ENCODE measurements at places on chromosomes 3 and 15.

DNA sequence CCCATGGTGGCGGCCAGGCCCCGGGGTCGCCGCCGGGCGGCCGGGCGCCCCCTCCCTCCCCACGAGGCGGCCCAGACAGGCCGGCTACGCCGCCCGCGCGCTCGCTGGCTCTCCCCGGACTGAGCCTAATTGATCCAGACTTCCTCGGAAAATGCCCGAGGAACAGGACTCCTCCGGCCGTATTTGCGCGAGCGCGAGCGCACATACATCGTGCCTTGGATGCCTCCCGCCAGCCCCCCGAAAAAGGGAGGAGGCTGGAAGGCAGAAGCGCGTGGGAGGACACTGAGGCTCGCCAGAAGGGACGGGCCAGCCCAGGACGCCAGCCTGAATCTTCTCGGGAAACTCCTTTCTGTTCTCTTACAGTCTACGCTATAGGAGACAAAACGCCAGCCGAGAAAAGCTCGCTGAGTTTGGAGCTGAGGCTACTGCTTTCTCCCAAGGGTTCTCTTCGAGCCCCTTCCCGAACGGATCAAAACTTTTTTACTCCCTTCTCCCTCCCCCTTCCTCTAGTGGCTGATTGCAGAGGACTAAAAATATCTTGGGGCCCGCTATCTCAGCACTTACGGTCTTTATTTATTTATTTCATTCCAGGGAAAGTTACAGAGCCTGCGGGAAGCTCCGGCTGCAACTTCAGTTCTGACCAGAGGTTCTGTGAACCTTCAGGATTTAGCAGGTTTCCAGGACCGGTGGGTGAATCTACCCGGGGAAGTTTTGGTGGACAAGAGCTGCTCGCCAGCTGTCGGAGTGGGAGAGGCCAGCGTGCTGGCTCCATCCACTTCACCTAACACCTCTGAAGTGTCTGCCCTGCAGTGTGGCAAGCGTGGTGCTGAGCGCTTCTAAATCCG, at the start of gene PDZRN3:
TSS of gene PDZRN3 (minus strand) at position 121 of the 845 bp plus-strand sequence.
- H3K27me3 ChIP-seq: peaks cover 40% of the 10 kb centered on the region
- H3K27ac ChIP-seq: no peak within 1 kb of the TSS
- H3K36me3 ChIP-seq: no peaks in the 10 kb centered on the region
- DNase-seq: peak; percentile 76
- H3K4me1 ChIP-seq: peaks cover 29% of the 10 kb centered on the region
- peak within 1 kb of the TSS; percentile 74 for H3K4me3 ChIP-seq

GRCh38 chr3:117036259-117036799, 326.8 kb downstream of the TUSC7 start:
- no peaks in the 10 kb centered on the region for H3K27me3 ChIP-seq
- H3K36me3 ChIP-seq: no peaks in the 10 kb centered on the region
- H3K4me1 ChIP-seq: peaks cover 20% of the 10 kb centered on the region
- DNase-seq: no peak

DNA sequence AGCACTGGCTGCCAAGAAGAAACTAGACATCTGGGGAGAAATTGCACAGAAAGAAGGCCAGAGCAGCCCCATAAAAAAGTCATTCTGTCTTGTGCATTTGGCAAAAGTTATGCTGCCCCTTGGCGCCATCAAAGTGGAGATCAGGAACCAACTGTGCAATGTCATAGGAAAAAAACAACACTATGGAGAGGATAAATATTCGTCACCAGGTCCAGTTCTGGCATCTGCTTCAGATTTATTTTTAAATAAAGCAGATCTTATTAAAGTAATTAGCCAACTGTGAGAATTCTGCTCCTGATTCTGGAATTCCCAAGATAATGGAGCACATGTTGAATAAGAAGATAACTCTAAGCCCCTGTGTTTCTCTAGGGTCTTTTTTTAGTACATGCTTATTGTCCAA, 500.0 kb upstream of the IL12A start:
- H3K27ac ChIP-seq: no peak overlapping the region
- no peak overlapping the region for H3K4me3 ChIP-seq
- peaks cover 4% of the 10 kb centered on the region for H3K4me1 ChIP-seq

DNA sequence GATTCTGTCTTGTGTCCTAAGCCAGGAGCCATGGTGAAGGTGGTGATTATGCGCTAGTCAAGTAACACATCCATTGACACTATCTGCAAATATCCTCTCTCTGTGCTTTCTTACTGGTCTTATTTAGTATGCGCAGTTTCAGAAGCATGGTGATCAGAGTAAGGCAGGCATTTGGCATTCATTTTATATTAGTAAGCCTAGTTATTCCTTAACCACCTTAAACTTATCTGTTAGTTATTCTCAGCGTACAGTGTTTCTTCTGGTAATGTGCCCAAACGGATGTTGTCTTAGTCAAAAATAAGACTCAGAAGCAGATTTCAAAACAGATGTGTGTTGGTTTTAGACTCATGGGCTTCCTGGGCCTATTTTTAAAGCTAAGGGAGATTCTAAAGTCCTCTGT, 329.2 kb downstream of the GRM7 start:
- no peaks in the 10 kb centered on the region for H3K4me1 ChIP-seq
- no peaks in the 10 kb centered on the region for H3K27me3 ChIP-seq
- no peaks in the 10 kb centered on the region for H3K36me3 ChIP-seq
- H3K4me3 ChIP-seq: no peak overlapping the region
- DNase-seq: no peak
- no peak overlapping the region for H3K27ac ChIP-seq

DNA sequence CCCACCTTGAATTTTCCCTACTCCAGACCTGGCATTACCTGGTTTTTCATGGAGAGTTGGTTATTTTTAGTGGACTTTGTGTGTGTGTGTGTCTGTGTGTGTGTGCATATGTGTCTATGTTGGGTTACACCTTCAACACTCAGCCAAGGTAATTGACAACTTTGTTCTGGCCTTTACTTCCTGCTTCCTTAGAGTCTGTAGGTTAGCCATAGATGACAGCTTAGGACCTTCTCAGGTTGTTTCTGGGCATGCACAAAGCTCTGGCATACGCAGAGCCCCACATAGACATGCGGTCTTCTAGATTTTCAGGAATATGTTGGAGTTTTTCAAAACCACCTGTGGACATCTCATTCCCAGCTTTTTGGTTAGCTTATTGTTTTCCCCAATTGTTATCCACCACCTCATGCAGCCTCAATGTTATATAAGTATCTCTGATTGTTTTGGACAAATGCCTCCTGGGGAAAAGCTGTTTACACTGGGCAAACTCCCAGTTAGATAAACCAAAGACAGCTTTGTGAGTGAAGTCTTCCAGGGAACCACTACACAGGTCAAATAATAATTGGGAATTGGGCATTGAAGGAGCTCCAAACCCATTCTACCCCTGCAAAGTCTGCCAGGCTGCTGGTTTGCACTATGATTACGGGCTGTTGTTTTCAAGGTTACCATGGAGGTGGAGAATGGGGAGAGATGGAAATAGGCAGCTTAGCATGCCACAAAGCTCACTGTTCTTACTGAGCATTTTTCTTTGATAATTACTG, 201.2 kb downstream of the ADAMTSL3 start:
- no peaks in the 10 kb centered on the region for H3K27me3 ChIP-seq
- H3K4me1 ChIP-seq: no peaks in the 10 kb centered on the region
- DNase-seq: no peak
- no peaks in the 10 kb centered on the region for H3K36me3 ChIP-seq

GRCh38 chr3:141388823-141389621, 20.7 kb downstream of the ZBTB38 start:
- no peaks in the 10 kb centered on the region for H3K36me3 ChIP-seq
- no peak overlapping the region for H3K4me3 ChIP-seq
- H3K27me3 ChIP-seq: no peaks in the 10 kb centered on the region
- no peak overlapping the region for H3K27ac ChIP-seq

DNA sequence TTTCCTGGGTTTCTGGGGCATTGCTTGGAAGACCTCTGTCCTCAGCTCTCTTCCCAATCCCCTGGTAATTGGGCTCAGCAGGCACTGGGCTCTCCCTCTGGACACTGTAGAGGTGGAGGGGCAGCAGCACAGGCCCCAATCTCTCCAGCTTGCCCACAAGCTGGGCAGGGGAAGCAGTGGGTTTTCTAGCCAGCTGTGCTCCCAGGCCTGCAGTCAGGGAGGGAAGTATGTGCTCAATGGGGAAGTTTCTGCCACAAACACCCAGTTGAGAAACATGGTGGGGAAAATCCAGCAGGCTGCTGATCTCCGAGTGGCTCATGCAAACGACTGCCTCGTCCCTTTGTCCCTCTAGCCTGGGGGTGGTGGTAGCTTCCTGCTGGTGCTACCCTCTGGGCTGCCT, 12.8 kb upstream of the RFT1 start:
- no peaks in the 10 kb centered on the region for H3K4me1 ChIP-seq
- no peaks in the 10 kb centered on the region for H3K36me3 ChIP-seq
- no peaks in the 10 kb centered on the region for H3K27me3 ChIP-seq
- no peak for DNase-seq
- no peak overlapping the region for H3K4me3 ChIP-seq

DNA sequence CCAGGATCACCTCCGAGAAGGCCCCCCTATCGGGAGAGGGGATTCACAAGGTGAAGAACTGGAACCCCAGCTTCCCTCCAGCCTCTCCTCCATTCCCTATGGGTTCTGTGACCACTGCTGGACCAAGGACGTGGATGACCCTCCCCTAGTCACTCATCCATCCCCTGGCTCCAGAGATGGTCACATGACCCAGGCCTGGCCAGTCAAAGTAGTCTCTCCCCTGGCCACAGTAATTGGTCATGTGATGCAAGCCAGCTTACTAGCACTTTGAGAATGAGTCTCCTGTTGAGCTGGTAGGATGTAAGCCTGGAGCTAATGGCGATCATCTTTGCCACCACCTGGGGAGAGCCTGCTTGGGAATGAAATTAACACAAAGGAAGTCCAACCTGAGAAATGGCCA, 3.9 kb downstream of the CAMK1 start:
- peaks cover 43% of the 10 kb centered on the region for H3K27me3 ChIP-seq
- H3K36me3 ChIP-seq: no peaks in the 10 kb centered on the region
- DNase-seq: peak; percentile 25
- no peaks in the 10 kb centered on the region for H3K4me1 ChIP-seq
- H3K27ac ChIP-seq: no peak overlapping the region

- H3K27me3 ChIP-seq: no peaks in the 10 kb centered on the region
- H3K4me1 ChIP-seq: peaks cover 17% of the 10 kb centered on the region
- no peak for DNase-seq
- no peak overlapping the region for H3K4me3 ChIP-seq
Measured at GRCh38 chr3:111548092-111548491, 6.1 kb downstream of the CD96 start.

- 0 out of 2 replicates have a peak, but pooled peaks cover 3% of the 10 kb centered on the region for H3K36me3 ChIP-seq
- H3K4me1 ChIP-seq: no peaks in the 10 kb centered on the region
- no peak overlapping the region for H3K4me3 ChIP-seq
- no peaks in the 10 kb centered on the region for H3K27me3 ChIP-seq
- H3K27ac ChIP-seq: 0 out of 2 replicates have a peak overlapping the region, but pooled peaks have one; percentile 45
Measured at GRCh38 chr15:91966194-91966552, 112.7 kb downstream of the SLCO3A1 start.

DNA sequence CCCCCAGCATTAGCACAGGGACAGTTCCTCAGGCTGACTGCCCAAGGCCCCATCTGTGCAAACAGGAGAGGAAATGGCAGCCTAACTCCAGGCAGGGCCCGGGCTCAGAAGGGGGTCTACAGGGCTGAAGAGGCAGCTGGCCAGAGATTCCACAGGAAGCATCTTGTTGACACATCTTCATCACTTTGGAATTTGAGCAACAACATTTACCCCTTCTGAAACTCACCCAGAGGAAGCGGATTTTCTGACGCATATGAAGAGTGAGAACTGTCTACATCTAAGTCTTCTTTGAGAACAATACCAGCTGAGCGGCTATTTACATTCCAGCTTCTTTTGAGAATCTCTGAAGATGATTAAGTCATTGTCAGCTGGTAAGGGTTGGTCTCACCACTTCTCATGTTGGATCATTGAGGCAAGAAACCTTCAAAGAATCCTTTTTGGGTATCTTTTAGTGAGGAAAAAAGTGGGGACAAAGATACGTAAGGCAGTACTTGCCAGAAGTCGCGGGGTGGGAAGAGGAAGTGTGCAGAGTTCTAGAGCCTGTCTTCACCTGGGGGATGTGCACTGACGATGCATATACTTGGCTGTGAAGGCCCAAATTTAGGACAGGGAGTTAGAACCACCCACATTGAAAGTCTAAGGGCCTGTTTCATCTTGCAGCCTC, 25.4 kb upstream of the SRP14 start:
- no peak overlapping the region for H3K4me3 ChIP-seq
- H3K27me3 ChIP-seq: no peaks in the 10 kb centered on the region
- DNase-seq: peak; percentile 40
- H3K36me3 ChIP-seq: no peaks in the 10 kb centered on the region
- no peak overlapping the region for H3K27ac ChIP-seq
- peaks cover 10% of the 10 kb centered on the region for H3K4me1 ChIP-seq

DNA sequence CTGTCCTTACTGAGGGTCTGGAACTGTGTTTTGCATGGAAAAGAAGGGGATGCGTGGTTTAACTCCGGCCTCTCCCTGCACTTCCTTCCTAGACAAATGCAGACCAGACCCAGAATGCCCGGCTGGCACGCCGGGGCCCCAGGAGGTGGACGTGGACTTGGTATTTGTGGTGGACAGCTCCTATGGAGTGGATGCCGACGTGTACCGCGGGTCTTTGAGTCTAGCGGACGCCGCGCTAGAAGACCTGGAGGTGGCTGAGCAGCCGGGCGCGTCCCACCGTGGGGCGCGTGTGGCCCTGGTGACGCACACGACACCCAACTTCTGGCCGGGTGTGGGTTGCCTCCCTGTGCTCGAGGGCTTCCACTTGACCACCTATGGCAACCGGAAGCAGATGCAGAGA, 81.8 kb upstream of the COL6A5 start:
- H3K36me3 ChIP-seq: no peaks in the 10 kb centered on the region
- DNase-seq: no peak
- no peaks in the 10 kb centered on the region for H3K27me3 ChIP-seq
- no peak overlapping the region for H3K4me3 ChIP-seq
- peaks cover 9% of the 10 kb centered on the region for H3K4me1 ChIP-seq

GRCh38 chr3:141981084-141981483, 104.6 kb downstream of the ATP1B3 start:
- no peak overlapping the region for H3K27ac ChIP-seq
- peaks cover 7% of the 10 kb centered on the region for H3K36me3 ChIP-seq
- no peaks in the 10 kb centered on the region for H3K27me3 ChIP-seq
- no peak overlapping the region for H3K4me3 ChIP-seq
- no peak for DNase-seq

DNA sequence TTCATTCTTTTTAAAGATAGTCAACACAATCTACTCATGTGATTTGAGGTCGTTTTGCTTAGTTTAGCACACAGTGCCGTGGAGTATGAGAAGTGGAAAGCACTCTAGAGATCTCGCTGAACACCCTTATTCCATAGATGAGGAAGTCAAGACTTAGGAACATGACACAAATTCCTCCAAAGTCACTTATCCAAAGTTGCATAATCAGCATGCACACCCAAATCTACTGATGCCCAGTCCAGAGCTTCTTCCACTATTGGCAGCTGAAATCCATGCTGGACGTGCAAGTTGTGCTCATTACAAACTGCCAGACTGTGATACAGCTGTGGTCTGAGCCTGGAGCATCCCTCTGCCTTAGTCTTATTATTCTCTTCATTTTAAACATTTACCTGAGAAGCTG, 83.5 kb upstream of the ZNF280D start:
- H3K36me3 ChIP-seq: no peaks in the 10 kb centered on the region
- no peak for DNase-seq
- no peak overlapping the region for H3K4me3 ChIP-seq
- H3K27ac ChIP-seq: no peak overlapping the region

GRCh38 chr3:178804606-178805005, 267.0 kb downstream of the ZMAT3 start:
- H3K4me3 ChIP-seq: no peak overlapping the region
- H3K4me1 ChIP-seq: peaks cover 19% of the 10 kb centered on the region
- H3K36me3 ChIP-seq: no peaks in the 10 kb centered on the region
- no peak overlapping the region for H3K27ac ChIP-seq
- no peaks in the 10 kb centered on the region for H3K27me3 ChIP-seq

- H3K27ac ChIP-seq: no peak overlapping the region
- no peaks in the 10 kb centered on the region for H3K27me3 ChIP-seq
- H3K4me1 ChIP-seq: no peaks in the 10 kb centered on the region
- DNase-seq: no peak
- H3K4me3 ChIP-seq: no peak overlapping the region
- H3K36me3 ChIP-seq: no peaks in the 10 kb centered on the region
Measured at GRCh38 chr15:80288131-80288530, 36.1 kb upstream of the CTXND1 start.
